ENCODE measurements at places on chromosomes 1 and 21.
A peak's percentile ranks its signal among the peaks of the same experiment; 100 is the strongest.

GRCh38 chr1:75922698-75923097 lies 9.5 kb downstream of the ASB17 start:
- DNase-seq = no peak

DNA sequence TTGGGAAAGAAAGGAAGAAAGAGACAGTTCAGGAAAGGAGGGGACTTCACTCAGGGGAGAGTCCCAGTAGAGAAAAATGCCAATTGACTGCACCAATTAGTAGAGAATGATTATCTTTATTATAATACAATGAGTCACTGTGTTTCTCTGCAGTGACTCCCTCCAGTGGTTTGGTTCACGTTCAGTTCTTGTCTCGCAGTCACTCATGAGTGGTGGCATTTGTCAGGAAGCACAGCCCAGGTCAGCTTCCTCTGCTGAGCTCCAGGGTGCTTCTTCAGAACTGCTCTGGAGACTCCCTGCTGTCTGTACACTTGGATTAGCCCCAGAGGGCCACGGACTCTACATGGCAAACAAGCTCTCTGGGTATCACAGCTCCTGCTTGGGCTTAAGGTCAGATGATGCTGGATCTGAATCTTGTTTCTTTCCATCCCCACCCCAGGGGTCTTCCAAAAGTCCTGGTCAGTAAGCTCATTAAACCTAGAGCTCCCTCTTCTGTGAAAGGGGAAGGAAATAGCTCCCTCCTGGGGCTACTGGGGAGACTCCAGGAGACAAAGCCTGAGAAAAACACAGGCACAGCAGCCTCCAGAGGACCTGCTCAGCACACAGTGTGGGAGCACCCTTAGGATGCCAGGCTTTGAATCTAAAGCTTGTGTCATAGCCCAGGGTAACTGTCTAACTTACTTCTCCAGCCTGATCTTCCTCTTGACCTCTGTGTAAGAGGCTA lies 619.0 kb downstream of the AJAP1 start:
- no peak for DNase-seq

- DNase-seq = no peak
These were observed 22.3 kb downstream of the MECR start for GRCh38 chr1:29208442-29208841.

- DNase-seq = no peak
These were observed 353.8 kb upstream of the PTBP2 start for GRCh38 chr1:96367791-96368190.

GRCh38 chr1:63864224-63864641 lies 90.4 kb downstream of the ROR1 start:
- no peak for DNase-seq

- peak; percentile 30 for DNase-seq
These were observed 357.0 kb downstream of the TTLL7 start for GRCh38 chr1:83641796-83642443.

GRCh38 chr1:57843760-57844159 lies 419.9 kb upstream of the DAB1 start:
- DNase-seq = no peak

DNA sequence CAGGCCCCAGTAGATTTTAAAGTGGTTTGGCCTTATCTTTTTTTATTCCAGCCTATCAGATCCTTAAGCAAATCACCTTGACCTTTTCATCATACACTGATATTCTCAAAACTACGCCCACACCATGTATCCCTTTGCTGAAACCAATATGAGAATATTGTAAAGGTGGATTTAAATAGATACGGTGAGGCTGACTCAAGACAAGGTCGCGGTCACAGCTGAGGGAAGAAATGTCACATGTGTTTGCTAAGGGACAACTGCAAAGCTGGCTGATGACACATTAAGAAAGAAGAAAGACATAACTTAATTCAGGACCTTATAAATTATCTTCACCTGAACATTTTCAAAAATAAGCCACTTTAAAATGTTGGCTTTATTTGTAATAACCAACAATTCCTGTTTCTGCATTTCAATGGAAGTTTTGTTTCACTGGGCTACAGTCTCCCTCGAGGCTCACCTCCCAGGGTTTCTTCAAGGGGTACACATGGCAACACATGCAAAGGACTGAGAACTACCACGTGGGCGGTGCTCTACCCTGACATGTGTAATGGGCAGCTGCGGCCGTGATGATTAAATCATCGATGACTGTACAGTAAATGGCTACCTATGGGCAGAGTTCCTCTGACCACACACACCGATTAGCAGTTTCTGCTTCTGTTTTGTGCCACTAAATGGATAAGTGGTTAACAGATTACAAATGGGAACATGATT lies 189.5 kb downstream of the SIPA1L2 start:
- DNase-seq = no peak

All from HFF-Myc (cell line).